ENCODE measurements at places on chromosomes 6 and 20.
A peak's percentile ranks its signal among the peaks of the same experiment; 100 is the strongest.

DNA sequence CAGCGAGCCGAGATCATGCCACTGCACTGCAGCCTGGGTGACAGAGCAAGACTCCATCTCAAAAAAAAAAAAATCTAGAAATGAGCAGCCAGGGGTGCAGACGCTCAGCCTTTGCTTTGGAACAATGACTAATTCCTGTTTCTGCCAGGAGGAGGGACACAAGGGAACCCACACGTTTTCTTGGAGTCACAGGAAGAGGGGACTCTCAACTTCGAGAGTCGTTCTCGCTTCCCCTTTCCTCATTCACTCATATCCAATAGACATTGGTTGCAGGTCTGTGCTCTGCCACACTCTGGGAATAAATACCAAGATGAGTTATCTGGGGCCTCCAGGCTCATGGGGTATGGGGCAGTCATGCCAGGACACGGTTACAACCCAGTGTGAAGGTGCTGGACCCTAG is 91.5 kb upstream of the RREB1 start:
- no peak for DNase-seq

- peak; percentile 51 for DNase-seq
Measured at GRCh38 chr6:156778454-156779205, 1.5 kb downstream of the ARID1B start.

DNA sequence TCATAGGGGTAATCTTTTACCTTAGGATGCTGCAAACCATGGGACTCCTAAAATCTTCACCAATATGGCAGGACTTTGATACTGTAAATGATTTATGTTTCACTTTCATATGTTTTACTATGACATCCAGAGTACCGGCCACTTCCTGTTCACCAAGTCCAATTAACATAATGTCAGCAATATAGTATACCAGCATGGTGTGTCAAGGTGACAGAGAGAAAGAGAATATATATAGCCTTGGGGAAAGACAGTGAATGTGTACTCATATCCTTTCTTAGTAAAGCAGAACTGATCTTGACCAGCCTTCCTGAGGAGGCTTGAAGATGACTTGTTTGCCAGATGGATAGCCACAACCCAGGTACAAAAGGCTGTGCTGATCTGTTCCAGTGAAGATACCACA is 127.9 kb downstream of the NRN1 start:
- no peak for DNase-seq

- DNase-seq, result no peak
Measured at GRCh38 chr20:43583133-43583864, 7.4 kb upstream of the IFT52 start.

- no peak for DNase-seq
Measured at GRCh38 chr20:717832-718231, 42.2 kb upstream of the SCRT2 start.

DNA sequence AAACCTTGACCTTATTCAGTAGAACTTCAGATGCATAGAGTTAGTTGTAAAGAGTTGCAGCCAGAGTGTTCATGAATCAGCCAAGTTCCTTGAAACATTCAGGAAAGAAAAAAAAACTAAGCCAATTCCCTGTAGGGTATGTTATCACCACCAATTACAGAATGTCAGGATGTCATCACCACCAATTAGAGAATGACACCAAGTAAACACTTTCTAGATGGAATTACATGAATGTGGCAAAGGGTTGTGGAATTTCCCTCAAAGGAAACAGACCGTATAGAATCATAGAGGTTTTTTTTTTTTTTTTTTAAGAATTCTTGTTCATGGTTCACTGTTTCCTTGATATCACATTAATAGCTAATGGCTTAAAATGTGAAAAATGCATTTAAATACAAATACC is 472.1 kb upstream of the RNF217 start:
- no peak for DNase-seq

- no peak for DNase-seq
Measured at GRCh38 chr6:163398815-163399214, 15.7 kb upstream of the QKI start.

DNA sequence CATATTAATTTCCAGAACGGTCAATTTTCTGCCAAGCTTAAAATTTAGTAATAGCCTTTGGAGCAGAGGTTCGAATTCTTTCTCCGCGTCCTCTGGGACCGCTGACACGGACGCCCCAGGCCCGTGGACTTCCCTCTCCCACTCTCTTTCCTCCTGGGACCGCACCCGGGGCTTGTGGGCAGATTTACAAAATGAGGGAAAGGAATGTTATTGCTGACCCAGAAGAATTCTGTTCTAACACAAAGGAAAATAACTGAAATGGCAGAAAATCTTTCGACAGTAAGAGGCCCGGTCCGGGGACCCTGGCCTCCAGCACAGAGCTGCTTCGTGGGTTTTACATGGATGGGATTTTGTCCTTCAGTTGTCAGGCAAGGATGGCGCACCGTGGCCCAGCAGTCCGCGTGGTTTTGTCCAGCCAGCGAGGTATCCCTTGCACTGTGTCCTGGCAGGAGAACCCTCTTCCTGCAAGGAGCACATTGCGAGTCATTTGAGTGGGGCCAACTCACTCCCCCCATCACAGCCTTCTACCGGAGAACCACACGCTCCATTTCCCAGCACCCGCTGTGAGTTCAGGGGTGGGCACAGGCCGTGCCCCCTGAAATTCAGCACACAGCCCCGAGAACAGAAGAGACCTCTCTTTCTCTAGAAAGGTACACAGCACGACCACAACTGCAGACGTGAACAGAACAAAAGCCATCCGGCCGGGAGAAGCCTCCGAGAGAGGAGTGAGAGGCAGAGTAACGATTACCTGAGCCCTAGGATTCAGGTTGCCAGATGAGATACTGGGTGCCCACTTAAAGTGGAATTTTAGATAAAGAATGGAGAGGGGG is 106.0 kb upstream of the AFDN start:
- DNase-seq, result no peak

DNA sequence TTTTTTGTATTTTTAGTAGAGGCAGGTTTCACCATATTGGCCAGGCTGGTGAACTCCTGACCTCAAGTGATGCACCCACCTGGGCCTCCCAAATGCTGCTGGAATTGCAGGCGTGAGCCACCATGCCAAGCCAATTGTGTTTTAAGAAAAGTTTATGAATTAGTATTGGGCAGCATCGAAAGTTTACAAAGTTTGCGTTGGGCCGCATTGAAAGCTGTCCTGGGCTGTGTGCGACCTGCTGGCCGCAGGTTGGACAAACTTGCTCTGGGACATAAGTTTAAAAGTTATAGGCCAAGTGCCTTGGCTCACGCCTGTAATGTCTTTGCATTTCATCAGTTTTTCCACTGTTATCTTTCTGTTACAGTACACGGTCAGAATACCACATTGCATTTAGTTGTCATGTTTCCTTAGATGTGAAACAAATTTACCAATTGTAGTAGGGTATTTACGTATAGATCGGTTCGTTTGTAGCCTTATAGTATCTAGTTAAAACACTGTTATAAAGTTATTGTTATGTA is 39.5 kb downstream of the ASXL1 start:
- DNase-seq, result no peak

GRCh38 chr6:6861351-6861894 is 246.3 kb upstream of the RREB1 start:
- no peak for DNase-seq

GRCh38 chr6:41947581-41948220 is 6.1 kb upstream of the CCND3 start:
- DNase-seq, result no peak

GRCh38 chr6:134477991-134478635 is 160.2 kb upstream of the SGK1 start:
- DNase-seq, result no peak

DNA sequence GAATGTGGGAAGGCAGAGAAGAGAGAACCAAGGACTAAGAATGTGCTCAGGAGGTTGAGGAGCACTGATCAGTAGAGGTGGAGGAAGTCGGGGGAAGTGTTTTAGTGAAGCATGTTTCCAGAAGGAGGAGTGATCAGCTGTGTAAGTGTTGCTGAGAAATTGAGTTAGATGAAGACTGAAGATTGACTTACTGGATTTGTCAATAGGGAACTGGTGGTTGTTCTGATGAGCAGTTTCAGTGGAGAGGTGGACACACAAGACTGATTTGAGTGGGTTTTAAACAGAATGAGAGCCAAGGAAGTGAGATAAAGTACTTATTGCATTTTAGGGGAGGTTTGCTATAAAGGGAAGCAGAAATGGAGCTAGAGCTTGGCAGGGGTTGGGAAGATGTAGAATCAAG is 182.6 kb downstream of the CDKAL1 start:
- DNase-seq, result no peak

GRCh38 chr20:32285621-32286371 is 8.3 kb downstream of the KIF3B start:
- DNase-seq, result peak; percentile 68

DNA sequence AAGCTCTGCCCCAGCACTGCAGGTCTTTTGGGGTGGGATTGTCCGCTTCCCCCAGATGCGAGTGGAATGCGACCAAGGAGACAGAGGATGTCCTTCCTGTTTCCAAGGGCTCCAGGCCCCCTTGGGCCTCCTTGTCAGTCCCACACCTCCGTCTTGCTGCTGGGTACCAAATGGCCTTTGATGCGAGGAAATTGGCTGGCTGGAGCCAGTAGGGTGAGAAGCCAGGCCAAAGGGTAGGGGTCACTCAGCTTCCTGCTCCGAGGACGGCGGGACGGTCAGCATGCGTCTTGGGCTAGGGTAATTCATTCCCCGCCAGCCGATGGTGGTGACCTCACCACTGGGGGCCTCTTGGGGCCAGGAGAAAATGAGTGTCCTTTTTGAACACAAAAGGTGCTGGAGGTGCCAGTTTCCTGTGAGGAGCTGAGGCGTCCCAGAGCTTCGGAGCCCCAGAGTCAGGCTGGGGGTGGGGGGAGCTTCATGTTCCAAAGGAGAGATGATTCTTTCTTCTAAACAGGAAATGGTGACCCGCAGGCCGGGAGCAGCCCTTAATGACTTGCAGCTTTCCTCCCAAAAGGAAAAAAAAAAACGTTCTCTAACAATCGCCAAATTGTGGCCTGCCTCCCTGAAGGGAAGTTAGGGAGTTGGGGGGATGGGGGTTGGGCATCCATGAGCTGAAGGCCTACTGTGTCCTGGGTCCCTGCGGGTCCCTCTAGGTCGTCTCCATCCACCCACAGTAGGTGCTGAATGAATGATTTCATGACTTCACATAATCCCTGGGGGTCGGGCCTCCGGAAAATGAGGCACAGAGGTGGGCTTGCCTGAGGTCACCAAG is 6.7 kb downstream of the SNAI1 start:
- no peak for DNase-seq

GRCh38 chr20:41007481-41007880 is 21.1 kb upstream of the TOP1 start:
- no peak for DNase-seq

- DNase-seq, result no peak
Measured at GRCh38 chr20:36299459-36299858, 6.7 kb upstream of the DLGAP4 start.

Measured in stimulated activated CD4-positive, alpha-beta T cell treated with anti-CD3 and anti-CD28 coated beads, Interleukin-1b, Interleukin-23, amount 100 ng/mL, for 48 hours (primary cell).